ENCODE measurements at places on chromosomes 1 and 21.

DNA sequence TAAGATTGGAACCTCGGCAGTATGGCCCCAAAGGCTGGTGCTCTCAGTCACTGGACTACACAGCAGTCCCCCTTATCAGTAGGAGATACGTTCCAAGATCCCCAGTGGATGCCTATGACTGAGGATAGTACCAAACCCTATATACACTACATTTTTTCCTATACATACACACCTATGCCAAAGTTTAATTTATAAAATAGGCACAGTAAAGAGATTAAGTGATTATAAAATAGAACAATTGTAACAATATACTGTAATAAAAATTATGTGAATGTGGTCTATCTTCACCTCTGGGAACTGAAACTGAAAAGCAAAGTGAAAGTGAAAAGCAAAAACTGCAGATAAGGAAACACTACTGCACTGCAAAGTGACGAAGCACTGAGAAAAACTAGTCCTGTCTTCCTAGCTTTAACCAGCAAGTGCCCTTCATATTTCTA lies 96.8 kb downstream of the INTS7 start:
- DNase-seq = peak; percentile 50

DNA sequence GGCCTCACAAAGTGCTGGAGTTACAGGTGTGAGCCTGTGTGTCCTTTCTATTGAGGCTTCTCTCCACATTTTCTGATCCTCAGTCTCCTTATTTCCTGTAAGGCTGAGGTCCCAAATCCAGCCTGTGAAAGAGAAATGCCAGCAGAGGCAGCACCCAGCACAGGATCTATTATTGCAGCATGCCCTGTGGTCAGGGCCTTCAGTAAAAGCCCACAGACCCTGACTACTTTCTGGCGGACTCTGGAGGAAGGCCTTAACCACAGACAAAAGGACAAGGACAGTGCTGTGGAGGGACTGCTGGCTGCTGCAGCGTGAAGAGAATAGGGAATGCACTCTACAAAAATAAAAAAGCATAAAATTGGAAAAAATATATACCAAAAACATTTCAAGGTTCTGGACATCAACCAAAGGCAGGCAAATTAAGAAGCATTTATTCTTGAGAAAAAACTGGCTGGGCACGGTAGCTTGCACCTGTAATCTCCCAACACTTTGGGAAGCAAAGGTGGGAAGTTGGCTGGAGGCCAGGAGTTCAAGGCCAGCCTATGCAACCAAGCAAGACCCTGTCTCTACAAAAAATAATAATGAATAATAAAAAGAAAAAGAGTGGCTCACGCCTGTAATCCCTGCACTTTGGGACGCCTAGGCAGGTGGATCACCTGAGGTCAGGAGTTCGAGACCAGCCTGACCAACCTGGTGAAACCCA lies 9.4 kb upstream of the PGD start:
- no peak for DNase-seq

GRCh38 chr1:154609398-154610380 lies 1.7 kb upstream of the ADAR start:
- peak; percentile 78 for DNase-seq

DNA sequence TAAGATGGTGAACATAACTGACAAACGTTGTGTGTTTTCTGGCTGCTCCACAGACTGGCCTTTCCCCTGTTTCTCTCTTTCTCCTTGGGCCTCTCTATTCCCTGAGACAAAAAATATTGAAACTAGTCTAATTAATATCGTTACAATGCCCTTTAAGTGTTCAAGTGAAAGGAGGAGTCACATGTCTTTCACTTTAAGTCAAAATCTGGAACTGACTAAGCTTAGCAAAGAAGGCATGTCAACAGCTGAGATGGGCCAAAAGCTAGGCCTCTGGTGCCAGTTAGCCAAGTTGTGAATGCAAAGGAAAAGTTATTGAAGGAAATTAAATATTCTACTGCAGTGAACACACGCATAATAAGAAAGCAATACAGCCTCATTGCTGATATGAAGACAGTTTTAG lies 32.2 kb upstream of the FCRL3 start:
- no peak for DNase-seq

- DNase-seq = no peak
Measured at GRCh38 chr1:58307431-58307830, 239.1 kb downstream of the OMA1 start.

- DNase-seq = no peak
Measured at GRCh38 chr1:182649041-182649440, 35.3 kb downstream of the RGS8 start.

DNA sequence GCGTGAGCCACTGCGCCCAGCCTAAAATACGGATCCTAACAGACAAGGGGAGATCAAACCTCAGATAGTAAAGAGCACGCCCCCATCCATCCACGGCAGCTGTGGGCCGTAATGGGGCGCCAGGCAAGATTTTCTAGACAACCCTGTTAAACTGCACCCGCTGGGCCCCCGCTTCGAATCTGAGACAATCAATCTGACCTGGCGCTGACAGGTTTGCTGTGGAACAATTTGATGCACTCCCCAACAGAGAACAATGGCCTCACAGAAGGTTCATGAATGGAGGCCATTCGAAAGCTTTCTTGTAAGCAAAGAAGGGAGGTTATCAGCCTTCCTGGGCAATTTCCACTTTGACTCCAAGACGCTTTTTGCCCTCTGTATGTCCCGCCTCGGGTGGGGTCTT lies 30.5 kb downstream of the CLSTN1 start:
- DNase-seq = no peak

- no peak for DNase-seq
Measured at GRCh38 chr1:227948493-227949260, 945 bp upstream of the WNT9A start.

DNA sequence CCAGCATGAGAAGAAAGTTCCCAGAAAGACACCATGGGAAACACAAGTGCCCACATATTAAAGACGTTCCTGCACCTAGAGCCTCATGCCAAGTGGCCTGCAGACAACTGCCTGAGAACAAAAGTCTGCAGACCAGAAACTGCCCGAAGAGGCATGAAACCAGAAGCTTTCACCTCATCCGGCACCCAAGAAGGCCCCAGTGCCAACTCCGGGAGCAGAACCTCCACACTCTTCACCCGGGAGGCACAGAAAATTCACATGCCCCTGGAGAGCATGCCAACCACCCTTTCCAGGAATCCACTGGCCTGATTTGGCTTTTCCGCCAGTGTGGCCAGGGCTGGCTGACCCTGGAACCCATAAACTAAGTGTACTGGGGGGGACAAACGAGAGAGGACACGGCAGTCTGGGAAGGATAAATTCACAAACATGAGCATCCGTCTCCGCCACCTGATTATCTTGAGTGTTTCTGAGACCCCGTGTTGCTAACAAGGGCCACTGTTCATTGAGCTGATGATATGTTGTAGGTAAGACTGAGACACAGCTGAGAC lies 6.8 kb downstream of the TFF2 start:
- no peak for DNase-seq

GRCh38 chr1:106814418-106814817 lies 242.1 kb upstream of the PRMT6 start:
- no peak for DNase-seq

GRCh38 chr1:174956976-174957375 lies 42.8 kb upstream of the CACYBP start:
- no peak for DNase-seq

DNA sequence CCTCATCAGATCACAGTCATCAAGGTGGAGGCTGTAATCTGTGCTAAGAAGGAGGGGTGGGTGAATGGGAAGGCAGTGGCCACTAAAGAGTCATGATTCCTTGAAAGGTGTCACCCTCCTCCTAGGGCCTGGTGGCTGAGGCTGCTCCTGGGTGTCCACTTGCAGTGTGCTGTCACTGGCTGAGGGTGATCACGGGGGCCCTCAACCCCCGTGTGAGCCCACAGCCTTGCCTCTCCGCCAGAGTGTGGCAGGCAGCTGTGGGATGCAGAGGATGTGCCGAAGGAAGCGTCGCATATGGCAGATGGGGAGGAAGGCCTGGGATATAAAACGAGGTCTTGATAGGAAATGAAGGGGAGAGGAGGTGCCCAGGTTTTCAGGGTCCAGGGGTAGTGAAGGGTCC lies 476.5 kb downstream of the PTPRU start:
- no peak for DNase-seq

DNA sequence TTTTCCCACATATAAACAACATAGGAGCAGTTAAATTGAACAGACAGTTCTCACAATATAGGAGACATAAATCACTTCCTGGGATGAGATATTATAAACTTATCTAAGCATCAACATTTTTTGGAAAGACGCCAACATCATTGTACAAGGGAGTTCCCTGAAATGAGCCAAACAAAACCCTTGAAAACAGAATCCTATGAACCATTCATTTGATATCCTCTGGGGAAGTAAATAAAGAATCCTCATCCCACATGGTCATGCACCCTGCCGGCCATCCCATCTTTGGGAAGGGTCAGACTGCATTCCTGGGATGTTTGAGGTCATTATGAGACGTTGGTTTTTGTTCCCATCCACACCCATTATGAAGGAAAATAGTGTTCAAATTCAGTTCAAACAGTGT lies 111.8 kb upstream of the USP25 start:
- DNase-seq = no peak

DNA sequence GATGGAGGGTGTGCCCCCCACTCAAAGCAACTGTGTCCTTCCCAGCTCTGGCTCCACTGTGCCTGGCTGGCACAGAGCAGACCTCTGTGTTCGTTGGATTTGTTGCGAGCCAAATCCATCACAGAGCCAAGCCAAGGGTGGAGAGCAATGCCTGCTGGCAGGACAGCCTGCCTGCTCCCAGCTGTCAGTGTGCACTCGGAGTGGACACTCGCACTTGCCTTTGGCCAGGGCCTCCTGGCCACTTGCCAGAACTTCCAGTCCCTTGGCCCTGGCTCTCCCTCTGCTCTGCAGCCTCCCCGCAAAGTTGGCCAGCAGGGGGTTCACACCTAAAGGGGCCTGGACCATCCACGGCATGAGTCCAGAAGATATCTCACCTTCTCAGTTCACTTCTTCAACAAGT lies 16.4 kb downstream of the HEYL start:
- no peak for DNase-seq

DNA sequence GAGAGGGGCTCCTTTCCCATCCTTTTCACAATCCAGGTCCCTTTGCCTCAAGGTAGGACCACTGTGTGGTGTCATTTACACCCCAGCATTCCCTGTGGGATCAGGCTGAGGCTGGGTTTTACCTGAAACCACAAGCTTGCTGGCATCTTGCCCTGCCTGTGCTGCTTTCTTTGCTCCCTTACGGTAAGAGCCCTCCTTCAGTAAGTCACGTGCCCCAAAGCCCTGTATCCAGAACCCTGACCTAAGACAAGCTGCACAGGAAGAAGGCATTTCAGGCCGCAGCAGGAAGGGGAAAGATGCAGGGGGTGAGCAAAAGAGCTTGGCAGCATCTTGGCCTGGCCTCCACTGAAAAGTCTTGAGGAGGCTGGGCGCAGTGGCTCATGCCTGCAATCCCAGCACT lies 58.4 kb downstream of the KLHDC7A start:
- no peak for DNase-seq

DNA sequence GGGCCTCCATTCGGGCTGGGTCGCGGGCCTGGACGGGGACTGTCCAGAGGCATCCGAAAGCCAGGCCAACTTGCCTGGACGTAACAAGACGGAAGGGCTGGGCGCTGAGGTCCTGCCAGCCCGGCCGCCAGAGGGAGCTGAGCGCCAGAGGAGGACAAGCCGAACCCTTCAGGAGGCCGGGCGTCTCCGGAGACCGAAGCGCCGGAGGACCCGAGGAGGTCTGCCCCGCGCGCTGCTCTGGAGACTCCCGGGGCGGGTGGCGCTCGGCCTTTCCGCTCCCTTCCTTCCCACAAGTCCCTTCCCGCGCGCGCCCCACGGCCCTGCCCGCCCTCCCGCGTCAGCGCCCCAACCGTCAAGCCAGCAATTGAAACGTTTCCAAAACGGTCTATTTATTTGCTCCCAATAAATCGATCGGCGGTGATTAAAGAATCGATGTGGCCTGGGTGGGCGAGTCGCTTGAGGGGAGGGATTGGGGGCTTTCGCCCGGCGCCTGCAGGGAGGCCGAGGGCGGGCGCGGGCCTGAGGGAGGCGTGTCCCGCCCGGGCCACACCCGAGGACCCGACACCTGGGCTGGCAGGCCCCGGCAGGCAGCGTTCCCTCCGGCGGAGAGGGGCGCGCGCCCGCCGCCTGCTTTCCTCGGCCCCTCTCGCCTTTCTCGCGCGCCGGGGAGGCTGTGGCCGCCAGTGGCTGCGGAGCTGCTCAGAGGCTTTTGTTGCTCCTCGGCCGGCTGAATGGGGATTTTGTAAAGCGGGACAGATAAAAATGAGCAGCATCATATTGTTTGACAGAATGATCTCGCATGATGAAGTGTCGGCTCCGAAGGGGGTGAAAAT lies 5.2 kb upstream of the FOXD3 start:
- DNase-seq = peak; percentile 24

DNA sequence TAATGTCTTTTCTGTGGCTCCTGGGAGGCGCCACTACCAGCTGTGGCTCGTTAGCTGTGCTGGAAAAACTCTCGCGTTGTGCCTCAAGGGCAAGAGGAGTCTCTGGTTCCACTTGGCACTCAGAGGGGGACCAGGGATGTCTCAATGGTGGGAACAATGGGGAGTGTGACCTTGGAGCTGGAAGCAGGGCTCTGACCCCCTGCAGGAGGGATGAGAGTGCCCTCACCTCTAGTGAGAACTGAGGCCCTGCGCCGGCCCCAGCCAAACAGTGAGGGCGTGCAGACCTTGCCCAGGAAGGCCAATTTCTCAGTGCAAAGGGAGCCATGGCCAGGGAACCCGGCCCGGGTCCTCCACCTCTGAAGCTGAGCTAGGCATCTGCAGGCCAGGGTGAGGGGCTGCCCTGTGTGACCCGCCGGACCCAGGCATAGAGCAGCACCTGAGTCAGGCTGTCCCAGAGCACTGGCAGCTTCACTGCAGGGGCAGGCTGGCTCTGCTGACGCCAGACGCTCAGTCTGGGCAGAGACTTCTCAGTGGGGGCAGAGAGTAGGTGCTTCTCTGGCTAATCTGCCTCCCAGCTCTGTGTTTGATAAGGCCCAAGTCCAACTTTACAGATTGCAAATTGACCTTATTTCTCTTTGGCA lies 1.8 kb downstream of the RD3 start:
- DNase-seq = no peak

- no peak for DNase-seq
Measured at GRCh38 chr1:1461721-1462317, 9.7 kb upstream of the ATAD3B start.

- no peak for DNase-seq
Measured at GRCh38 chr1:28974432-28974831, 60.1 kb downstream of the EPB41 start.

DNA sequence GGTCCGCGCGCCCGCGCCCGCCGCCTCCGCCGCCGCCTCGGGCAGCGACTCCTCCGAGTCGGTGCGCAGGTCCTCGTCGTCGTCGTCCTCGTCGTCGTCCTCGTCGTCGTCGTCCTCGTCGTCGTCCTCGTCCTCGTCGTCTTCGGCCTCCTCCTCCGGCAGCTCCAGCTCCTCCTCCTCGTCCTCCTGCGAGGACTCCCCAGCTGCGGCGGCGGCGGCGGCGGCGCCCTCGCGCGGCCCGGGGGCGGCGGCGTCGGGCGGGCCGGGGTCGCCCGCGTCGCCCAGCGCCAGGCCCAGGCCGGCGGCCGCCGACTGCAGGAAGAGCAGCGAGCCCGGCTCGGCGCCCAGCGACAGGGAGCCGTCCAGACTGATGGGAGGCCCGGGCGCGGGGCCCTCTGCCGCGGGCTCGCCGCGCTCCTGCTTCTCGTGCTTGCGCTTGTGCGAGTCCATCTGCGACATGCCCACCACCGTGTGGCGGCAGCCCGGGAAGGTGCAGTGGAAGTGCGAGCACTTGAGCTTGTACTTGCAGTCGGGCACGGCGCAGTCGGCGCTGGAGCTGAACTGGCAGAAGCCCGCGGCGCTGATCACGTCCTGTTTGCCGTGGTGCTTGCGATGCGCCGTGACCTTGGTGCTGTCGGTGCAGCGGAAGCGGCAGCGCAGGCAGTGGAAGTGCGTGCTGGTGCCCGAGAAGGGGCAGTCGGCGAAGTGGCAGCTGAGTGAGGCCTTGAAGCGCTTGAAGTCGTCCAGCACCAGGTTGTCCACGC lies 157.3 kb downstream of the CASZ1 start:
- no peak for DNase-seq

Measured in CD4-positive, alpha-beta T cell treated with Interleukin-4 for 4 hours (primary cell).